ENCODE measurements at places on chromosomes 7 and 10.
A peak's percentile ranks its signal among the peaks of the same experiment; 100 is the strongest.

DNA sequence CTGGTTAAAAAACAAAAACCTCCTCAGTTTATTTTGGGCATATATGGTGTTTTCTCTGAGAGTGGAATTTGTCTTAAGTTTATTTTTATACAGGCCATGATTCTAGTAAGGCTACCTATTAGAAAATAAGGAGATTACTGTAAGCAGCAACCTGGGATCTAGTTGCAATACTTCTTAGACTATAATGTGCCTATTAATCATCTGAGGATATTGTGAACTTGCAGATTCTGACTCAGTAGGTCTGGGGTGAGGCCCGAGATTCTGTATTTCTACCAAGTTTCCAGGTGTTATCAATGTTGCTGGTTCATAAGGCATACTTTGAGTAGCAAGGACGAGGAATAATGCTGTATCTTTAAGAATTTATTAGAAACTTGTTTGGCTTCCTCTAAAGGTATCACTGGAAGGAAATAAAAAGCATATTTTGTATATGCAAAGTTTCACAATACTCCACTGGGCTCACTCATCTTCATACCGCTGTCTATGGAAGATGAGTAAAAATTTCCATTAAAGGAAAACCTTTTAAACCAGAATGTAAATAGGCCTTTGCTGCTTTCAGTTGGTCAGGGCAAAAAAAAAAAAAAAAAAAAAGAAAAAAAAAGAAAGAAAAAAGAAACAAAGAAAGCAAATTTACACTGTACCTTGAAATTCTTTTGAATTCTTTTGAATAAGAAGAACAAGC is 105.8 kb downstream of the BMPER start:
- no peak for DNase-seq

GRCh38 chr7:77757589-77757988 is 40.6 kb downstream of the TMEM60 start:
- no peak for DNase-seq

- DNase-seq: no peak
These were observed 19.6 kb downstream of the RAB19 start for GRCh38 chr7:140423501-140423900.

DNA sequence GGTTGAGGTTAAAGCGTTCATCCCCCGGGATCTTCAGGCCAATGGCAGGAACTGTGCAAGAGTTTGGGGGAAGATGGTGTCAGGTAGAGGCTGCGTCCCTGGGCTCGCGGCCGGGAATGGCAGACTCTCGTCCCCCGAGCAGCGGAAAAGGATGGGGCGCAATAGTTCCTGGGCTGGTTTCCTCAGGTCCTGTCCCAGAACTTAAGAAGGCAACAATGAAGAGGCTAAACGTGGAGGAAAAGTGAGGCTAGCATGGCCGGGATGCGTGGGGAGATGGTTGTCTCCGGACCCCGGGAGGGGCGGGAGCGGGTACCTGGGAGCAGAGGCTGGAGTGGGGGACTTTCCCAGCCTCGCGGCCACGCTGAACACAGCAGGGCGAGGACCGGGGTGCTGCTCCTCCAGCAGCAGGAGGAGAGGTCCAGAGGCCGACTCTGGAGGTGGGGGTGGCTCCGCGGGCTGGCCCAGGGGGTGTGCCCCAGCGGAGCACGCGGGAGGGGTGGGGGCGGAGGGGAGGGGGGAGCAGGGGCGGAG is 882 bp downstream of the IRF5 start:
- DNase-seq: peak; percentile 22

DNA sequence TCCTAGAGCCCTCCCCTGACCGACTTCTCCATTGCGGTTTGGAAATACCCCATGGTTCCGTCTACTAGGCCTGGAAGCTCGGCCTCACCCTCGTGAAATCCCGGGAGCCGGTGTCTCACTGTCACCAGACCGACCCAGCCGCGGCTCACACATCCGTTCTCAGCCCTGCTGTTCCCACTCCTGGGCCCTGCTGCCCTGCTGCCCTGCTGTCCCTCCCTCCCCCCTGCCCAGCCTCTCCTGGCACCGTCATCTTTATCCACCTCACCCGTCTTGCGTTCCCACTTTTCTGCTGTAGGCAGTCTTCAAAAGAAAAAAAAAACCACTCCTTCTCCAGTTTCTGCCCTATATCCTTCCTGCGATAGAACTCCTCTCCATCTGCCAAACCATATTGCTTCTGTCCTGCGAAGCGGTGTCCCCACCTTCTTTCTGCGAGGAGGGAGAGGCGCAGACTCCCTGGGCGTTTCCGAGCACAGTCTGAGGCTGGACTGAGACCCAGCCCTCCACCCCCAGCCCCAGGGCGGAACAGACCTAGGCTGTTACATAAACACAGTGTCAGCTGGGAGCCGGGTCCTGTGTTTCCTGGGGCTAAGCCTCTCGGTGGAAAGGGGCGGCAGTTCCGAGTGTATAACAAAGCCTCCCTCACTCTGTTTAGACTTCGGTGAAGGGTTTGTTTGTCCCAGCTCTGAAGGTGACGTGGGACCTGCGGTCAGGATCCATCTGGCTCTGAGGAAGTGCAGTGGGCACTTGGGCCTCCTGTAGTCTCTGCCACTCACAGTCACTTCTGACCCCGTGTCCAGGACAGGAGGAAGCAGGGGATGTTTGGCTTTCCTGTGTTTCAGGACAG is 2.8 kb downstream of the AGAP3 start:
- DNase-seq: no peak
